ENCODE measurements at places on chromosomes 3 and 15.

GRCh38 chr3:24793896-24794295 lies 299.2 kb upstream of the THRB start:
- no peak for DNase-seq

GRCh38 chr3:27639271-27639670 lies 82.9 kb downstream of the EOMES start:
- no peak for DNase-seq

- no peak for DNase-seq
Observed at GRCh38 chr3:52379610-52380009, 63.5 kb downstream of the DNAH1 start.

GRCh38 chr3:145191543-145191942 lies 969.4 kb downstream of the PLOD2 start:
- DNase-seq: no peak

DNA sequence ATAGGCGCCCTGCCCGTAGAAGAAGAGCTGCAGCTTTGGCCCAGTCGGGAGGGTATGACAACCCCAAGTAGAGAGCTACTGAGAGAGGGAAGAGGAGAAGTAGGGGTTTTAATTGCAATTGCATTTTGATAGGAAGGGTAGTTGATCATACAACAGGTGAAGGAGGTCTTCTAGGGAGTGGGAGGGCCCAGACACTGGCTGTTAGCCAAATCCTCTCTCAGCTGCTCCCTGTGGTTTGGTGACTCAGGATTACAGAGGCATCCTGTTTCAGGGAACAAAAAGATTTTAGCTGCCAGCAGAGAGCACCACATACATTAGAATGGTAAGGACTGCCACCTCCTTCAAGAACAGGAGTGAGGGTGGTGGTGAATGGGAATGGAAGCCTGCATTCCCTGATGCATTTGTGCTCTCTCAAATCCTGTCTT lies 408.9 kb upstream of the THBS1 start:
- DNase-seq: no peak

DNA sequence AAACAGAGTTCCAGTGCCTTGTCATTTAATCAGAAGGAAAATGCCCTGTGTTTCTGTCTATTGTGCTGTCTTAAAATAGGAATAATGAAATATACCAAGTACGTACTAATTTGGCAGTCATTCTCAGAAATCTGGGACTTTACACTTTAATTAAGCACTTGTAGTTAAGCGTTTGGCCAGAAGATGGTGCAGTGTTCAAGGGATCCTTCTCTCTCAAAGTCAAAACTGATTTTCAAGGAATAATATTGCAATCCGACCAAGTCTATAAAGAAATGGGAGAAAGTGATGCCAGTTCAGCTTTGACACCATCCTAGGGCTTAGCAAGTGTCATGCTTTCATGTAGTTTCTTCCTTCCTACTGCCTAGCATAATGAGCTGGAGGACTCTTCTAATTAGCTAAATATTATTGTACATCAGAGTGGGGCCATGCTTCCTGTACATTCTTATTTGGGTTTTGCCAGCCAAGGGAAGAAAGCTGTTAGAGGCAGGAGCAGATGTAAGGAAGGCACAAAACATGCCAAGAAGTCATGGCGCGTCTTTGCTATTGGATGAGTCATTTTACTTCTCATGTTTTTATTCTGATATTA lies 64.8 kb downstream of the SAMMSON start:
- no peak for DNase-seq

- no peak for DNase-seq
Observed at GRCh38 chr3:149152420-149152819, 23.0 kb downstream of the HPS3 start.

GRCh38 chr3:43699864-43700263 lies 9.1 kb downstream of the ABHD5 start:
- DNase-seq: no peak

DNA sequence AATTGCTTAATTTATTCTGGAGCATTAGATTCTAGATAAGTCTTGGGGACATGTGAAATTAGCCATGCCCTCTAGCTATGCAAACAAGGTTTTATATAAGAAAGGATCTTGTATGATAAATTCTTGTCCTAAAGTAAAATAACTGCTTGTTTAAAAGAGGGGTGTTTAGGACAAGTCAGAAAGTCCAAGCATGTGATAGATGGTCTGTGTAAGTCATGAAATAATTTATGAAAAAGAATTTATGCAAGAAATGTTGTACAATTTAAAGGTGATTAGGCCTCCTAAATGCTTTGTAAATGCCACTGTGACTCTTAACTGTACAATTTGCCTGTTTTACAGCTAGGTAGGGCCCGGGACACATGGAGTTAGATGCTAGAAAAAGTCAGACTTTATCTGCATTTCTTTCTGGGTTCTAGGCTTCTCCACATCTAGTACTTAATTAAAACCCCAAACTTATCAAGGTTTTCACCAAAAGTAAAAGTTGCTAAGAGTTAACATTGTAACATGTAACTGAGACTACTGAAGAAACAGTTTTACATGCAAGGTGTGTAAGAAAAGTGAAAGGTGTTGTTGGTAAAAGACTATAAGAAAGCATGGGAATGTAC lies 13.2 kb downstream of the LINS1 start:
- DNase-seq: no peak

GRCh38 chr3:69865925-69866679 lies 126.8 kb downstream of the MITF start:
- no peak for DNase-seq

DNA sequence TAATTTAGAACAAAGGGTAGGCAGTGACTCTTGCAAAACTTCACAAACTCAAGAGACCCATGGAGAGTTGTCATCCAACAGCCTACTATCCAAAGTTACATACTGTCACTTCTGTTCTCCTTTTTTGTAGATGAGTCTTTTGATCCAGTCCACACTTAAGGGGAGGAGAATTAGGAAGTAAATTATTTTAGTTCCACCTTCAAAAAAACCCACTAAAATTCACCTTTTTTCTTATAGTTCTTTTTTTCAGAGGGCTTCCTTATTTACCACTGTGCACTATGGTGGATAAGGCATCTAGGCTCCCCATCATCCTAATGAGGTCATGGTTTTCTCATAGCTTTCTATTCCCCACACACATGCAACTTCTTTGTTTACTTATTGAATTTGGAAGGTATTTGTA lies 8.6 kb upstream of the TCAIM start:
- DNase-seq: no peak
